ENCODE measurements at places on chromosomes 12 and 14.

DNA sequence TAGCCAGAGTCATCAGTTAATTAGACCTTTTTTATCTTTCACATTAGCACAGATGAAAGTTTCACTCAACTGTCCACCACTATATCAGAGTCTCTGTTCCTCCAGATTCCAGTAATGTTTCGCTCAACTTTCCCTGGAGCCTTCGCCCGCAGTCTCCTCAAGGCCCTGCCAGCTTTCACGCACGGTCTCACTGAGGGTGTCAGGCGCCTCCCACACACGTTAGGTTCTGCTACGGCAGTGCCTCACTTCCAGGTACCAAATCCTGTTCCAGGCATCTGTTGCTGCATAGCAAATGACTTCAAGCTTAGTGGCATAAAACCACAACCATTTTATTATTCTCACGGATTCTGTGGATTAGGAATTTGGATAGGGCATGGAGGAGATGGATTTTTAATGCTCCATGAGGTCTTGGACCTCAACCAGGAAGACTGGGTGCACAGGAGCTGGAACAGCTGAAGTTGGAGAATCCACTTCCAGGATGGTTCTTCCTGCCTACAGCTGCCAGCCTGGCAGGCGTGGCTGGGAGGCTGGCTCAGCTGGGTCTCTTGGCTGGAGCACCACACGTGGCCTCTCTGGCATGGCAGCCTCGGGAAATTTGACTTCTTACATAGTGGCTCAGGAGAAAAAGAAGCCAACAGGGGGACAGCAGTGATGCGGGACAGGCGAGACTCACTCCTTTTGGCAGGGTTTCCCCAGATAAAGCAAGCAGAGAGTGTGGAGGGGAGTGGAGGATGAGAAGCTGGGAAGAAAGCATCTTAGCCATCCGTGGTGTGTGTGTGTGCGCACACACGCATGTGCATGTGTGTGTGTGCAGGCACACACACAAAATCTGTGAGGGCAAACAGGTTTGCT, 21.3 kb upstream of the BCDIN3D start:
- no peak for DNase-seq

- peak; percentile 34 for DNase-seq
Measured at GRCh38 chr14:24806061-24806678, 172.2 kb upstream of the GZMB start.

DNA sequence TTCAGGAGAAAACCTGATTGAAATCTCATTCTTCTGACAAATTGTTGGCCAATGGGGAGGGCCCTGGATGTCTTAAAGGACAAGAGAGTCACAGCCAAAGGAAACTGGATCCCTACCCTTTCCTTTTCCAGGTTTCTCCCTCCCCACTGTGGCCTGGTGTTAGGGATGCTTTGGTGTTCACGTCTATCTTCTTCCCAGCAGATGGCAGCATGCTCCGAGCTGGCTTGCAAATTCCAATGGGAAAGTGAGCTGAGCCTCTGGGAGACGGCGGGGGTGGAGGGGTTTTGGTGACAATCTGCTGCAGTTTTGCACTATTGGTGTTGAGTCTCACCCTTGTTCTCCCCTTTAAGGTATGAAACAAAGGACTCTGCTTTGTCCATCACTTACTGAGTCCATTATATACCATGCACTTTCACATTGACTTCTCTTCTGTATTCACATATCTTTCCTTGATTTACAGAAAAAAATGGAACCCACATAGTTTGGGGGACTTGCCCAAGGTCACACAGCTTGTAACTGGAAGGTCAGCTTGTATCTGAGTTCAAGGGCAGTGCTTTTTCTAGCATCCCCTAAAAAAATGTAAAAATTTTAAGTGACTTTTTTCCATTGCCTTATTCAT, 39.3 kb downstream of the CCDC177 start:
- peak; percentile 53 for DNase-seq

GRCh38 chr14:32620303-32620702, 291.2 kb downstream of the AKAP6 start:
- peak; percentile 84 for DNase-seq

Data from HCEC 1CT (cell line).